Stimulated activated CD8-positive, alpha-beta memory T cell treated with anti-CD3 and anti-CD28 coated beads, Interleukin-4, amount 100 ng/mL, for 4 hours (primary cell): ENCODE measurements at places on chromosomes 6 and 20.

DNA sequence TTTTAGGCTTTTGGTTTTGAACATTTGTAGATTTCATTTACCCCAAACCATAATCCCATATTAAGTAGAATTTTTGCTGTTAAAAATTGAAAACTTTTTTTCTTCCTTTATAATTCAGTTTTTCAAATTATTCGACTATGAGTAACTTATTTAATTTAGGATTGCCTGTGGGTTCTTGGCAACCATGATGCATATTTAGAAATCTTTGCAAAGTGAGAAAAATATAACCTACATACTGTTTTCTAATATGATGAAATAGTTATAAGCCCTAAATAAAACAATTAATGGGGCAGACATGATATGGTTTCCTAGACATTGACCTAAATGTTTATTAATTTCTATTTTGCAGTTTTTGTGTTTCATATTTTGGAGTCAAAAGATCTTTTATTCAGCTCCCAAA lies 23.6 kb downstream of the NEDD9 start:
- no peak for DNase-seq

- DNase-seq, result no peak
Observed at GRCh38 chr6:111724039-111724438, 118.4 kb upstream of the TRAF3IP2 start.

DNA sequence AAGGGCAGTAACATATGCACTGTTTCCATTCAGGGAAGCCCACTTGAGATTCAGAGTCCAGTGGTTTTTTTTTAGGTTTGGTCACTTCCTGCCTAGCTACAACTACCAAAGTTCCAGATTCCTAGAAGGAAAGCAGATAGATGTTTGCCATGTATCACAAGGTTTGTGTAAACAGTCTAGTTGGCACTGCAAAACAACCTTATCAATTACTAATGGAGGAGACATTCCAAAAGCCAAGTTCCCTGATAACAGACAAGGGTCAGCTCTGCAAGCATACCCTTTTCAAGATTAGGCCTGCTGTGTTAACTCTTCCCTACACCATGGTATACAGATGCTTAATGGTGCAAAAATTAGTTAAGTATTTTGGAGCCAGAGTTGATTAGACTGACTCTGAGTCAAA lies 141.3 kb upstream of the GLP1R start:
- DNase-seq, result no peak

DNA sequence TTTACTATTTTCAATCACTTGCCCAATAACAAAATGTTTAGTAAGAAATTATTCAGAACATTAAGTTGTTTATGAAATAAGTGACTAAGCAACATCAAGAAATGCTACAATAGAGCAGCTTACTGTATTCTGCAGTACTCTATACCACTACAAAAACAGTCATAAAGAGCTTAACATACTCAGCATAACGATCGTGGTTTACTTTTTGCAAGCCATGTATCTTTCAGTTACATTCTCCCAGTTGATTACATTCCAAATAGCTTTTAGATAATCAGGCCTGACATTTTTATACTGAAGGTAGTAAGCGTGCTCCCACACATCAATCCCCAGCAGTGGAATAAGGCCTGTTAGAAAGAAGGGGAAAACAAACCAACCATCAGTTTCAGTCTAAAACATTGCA lies 10.7 kb downstream of the SOD2 start:
- no peak for DNase-seq

- DNase-seq, result no peak
Observed at GRCh38 chr6:118784641-118785164, 109.2 kb upstream of the ASF1A start.

- DNase-seq, result no peak
Observed at GRCh38 chr6:125245523-125246264, 56.1 kb downstream of the HDDC2 start.

GRCh38 chr20:53636540-53637097 lies 43.0 kb upstream of the ZNF217 start:
- DNase-seq, result no peak

- DNase-seq, result no peak
Observed at GRCh38 chr6:83169106-83169505, 24.0 kb downstream of the PGM3 start.

GRCh38 chr20:15862178-15862577 lies 711.1 kb downstream of the KIF16B start:
- no peak for DNase-seq
